NCI-H1417 (cell line): ENCODE measurements at places on chromosomes 6 and 20.

GRCh38 chr6:138752017-138752416, 21.6 kb upstream of the CCDC28A start:
- no peak for DNase-seq

- DNase-seq = no peak
Measured at GRCh38 chr20:48846516-48847492, 19.0 kb upstream of the PREX1 start.

- DNase-seq = no peak
Measured at GRCh38 chr6:43744491-43744890, 25.5 kb upstream of the VEGFA start.

DNA sequence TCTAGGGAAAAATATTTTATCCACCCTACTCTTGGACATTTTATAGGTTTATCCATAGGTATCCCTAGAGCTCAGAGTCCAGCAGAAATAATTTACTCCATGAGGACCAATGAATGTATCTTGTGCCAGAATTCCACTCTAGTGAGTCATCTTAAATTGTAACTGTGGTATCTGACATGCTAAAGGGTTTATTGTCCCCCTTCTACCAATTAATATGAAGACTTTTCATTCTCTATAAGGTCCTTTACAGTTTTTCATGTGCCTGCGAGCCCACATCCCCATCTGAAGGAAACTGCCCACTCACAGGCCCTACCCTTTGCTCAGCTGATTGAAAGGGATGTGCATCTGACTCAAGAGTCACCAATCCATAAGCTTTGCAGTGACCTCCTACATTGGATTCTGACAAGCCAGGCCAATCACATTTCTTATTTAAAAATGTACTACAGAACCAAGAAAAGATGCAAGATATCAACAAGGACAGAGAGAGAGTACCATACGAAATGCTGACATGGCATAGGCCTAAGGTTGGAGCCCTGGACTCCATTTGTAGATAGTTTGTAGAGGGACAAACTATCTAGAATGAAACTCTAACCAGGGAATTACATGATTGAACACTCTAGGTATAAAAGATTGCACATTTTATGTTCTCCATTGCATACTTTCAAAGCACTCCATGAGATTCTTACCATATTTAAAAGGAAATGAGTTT, 93.4 kb upstream of the DEFB112 start:
- DNase-seq = no peak

DNA sequence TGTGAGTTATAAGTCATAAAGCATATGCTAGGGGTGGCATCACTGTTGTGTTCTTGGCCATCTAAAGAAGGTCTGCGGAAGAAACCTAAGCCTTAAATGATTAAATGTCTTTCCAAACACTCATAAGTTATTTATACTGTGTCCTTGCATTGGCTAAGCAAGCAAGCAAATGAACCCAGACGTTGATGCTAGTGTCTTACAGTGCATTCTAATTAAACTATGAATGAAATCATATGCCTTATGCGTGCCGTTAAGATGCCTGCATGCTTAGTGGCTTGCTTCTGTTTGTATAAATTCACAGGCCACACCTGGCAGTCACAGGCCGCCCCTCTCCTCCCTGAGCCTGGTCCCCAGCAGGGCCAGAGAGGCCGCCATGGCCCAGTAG, 49.9 kb downstream of the RIN2 start:
- no peak for DNase-seq

GRCh38 chr6:119312875-119313338, 36.7 kb downstream of the MAN1A1 start:
- DNase-seq = no peak

DNA sequence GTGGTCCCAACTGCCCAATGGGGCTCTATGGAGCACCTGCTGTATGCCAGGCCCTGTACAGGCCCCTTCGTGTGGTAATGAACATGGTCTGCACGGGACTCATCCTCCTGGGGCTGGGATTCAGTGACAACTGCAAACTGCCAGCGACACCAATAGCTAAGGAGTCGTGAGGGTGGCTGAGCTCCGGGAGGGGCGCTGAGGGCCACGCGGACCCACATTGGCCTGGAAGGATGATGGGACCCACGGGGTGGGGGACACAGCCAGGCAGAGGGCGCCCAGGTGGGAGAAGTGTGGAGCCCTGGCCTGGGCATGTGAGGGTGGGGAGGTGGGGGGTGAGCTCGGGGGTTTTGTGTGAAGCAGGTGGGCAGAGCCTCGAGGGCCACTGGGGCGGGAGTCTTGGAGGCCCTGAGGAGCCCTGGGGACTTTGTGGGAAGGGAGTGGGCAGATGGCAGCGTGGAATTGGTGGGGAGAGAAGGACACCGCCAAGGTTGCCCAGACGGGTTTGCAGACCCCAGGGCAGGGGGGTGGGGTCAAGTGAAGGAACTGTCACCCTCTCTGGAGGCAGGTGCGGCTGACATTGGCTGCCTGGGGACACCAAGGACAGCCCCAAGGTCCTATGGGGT, 22.5 kb downstream of the GATA5 start:
- no peak for DNase-seq

GRCh38 chr20:59808729-59809381, 124.6 kb downstream of the SYCP2 start:
- no peak for DNase-seq

DNA sequence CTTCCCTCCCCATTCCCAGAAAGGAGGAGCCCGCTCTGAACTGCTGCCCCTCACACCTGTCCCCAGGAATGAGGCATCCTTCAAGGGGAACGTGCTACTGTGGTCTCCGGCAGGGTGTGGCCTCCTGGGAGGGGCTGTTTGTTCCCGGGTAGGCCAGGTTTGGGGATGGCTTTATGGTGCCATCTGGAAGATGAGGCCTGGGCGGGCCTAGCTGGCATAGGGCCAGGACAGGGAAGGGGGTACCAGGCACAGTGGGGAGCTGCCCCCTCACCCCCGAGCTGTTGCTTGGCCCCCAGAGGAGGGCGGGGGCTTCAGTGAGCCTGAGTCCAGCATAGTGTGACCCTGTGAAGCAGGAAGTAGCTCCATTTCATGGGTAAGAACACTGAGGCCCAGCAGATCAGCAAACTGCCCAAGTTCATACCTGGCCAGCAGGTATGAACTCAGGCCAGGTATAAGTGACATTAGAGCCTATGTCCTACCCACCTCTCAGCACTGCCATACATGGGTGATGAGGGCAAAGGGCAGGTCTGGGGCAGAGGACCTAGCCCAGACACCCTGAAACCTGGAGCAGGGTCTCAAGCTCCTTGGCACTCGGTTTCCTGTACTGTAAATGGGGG, 17.5 kb upstream of the SPDEF start:
- no peak for DNase-seq

DNA sequence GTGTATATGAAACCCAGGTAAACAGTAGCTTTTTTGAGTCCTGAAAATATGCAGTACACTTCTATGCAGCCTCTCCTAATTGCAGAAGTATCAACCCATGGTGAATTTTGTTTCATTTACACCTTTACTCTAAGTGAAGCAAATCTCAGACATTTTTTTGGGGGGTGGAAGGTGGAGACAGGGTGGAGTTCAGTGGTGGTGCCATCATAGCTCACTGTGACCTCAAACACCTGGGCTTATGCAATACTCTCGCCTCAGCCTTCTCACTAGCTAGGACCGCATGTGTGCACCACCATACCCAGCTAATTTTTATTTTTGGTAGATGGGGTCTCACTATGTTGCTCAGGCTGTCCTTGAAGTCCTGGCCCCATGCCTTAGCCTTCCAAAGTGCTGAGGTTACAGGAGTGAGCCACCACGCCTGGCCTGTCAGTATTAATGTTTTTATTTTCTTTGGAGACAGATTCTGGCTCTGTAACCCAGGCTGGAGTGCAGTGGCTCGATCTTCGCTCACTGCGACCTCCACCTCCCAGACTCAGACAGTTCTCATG, 80.3 kb downstream of the JARID2 start:
- no peak for DNase-seq
